ENCODE measurements at places on chromosomes 11 and 22. TPM values are rescaled to one million over a fixed set of nuclear protein-coding genes. Genes with fewer than 3 reads are reported as not detected.

- no peak for DNase-seq
These were observed 12.4 kb downstream of the SHANK3 start for GRCh38 chr22:50684986-50685385.

DNA sequence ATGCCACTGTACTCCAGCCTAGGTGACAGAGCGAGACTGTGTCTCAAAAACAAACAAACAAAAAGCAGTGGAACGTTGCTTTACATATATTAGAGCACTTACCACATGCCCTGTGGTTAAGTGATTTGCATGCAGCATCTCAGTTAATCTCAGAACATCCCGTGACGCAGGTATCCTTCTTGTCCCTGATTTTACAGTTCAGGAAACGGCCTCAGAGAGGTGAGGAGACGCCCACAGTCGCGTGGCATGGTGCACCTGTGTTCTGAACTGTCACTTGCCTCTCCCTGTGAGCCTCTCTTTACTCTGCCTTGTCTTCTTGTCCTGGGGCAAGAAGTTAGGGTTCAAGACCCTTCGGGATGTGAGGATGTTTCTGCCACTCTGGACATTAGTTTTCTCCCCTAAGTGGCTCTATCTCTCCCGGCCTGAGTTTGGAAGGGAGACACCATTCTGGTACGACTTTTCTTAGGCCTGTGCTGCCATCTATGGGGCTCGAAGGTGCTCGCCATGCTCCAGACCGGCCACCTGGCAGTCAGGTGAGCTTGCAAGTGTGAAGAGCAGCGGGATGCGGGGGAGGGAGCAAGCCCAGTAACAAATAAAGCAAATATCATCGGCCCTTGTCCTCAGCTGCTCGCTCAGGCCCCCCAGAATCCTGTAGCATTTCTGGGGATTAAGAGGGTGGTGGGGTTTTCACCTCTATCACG lies 25.6 kb downstream of the YWHAH start:
- peak; percentile 77 for DNase-seq

DNA sequence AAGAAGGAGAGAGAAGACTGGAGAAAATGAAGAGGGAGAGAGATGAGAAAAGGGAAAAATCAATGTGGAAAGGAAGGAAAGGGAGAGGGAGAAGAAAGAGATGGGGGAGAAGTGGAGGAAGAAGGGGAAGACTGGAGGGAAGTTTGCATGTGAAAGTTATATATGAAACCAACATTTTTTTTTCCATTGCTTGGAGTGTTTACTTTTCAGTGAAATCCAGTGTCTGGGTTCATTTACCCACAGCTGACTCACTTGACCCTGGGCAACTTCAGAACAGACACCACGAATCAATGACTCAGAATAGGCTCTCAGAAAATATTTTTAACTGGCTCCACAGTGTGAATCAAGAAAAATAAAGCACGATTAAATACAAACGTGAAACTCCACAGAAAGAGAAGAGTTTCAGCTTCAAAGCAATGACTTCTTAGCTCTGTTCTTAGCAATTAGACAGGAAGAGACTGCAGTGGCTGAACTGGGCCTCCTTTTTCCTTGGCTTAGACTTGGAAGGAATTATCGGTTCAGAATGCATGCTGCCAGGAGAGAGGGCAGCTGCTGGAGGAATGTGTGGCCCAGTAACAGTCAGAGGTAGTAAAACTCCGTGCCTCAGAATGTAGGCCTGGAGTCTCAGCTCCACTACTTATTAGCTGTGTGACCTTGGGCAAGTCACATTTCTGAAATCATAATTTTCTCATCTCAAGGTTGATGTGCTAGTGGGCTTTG lies 237.5 kb downstream of the MIAT start:
- DNase-seq: no peak

- peak; percentile 50 for DNase-seq
These were observed 1151.2 kb upstream of the CCDC90B start for GRCh38 chr11:84437071-84437980.

Gene APOA5
- not detected for total RNA-seq

Gene EXPH5
- 3.1 TPM for total RNA-seq

Gene BLID
- total RNA-seq: 3.6 TPM
